ENCODE measurements at places on chromosomes 2 and 18.

- DNase-seq = no peak
Measured at GRCh38 chr18:63683152-63683551, 19.6 kb upstream of the SERPINB11 start.

DNA sequence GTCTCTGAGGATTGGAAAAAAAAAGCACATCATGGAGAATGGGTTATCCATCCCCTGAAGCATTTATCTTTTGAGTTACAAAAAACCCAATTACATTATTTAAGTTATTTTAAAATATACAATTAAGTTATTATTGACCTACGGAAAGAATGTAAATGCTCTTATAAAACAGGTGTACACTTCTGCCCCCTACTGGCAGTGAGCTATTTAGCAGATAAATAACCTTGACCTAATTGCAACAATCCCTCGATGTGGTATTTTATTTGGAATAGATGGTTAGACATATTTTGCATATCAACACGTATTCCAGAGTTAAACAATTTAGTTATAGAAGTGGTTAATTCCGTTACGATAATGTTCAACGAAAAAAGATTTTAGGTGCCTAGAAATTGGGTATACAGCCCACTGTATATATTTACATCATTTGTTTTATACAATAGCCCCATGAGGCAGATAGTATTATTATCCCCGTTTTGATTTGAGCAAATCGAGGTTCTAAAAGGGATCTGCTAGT, 9.1 kb upstream of the DAW1 start:
- no peak for DNase-seq

DNA sequence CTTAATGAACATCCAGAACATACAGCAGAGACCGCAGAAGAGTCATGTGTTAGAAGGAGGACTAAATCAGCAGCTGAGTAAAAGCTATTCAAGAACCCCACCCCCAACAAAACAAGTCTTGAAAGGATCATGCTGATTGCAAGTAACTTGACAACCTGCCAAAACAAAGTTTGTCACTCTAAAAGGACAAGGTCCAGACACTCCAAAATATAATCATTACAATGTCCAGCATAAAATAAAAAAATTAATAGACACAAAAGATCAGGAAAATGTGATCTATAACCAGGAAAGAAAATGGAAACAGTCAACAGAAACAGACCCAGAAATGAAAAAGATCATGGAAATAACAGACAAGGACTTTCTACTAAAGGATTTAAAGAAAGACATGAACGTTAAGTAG, 28.5 kb downstream of the CCDC88A start:
- DNase-seq = no peak

GRCh38 chr2:224077773-224078507, 38.9 kb upstream of the SERPINE2 start:
- DNase-seq = no peak

DNA sequence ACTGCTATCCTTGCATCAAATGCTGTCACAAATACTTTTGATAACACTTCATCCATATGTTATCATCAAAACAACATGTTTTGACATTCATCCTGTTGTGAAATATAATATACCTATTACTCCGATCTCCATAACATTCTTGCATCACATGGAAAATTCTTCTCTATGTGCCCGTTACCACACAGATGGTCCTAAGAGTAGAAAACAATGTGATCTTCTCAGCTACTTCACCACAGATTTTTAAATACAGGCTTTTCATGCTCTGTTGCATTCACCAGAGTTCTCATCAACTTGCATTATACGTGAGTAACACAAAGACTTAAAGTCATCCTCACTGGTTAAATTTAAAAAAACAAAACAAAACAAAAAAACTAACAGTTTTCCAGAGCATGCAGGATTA, 1603.3 kb upstream of the ZEB2 start:
- DNase-seq = no peak

- no peak for DNase-seq
Measured at GRCh38 chr2:6780765-6781274, 84.9 kb downstream of the CMPK2 start.

All from cerebellum (tissue), 4 donors.